Right forelimb (tissue), 1 donor: ENCODE measurements at places on chromosomes 1 and 21.

- no peak for DNase-seq
These were observed 70.8 kb downstream of the DDAH1 start for GRCh38 chr1:85394130-85394529.

DNA sequence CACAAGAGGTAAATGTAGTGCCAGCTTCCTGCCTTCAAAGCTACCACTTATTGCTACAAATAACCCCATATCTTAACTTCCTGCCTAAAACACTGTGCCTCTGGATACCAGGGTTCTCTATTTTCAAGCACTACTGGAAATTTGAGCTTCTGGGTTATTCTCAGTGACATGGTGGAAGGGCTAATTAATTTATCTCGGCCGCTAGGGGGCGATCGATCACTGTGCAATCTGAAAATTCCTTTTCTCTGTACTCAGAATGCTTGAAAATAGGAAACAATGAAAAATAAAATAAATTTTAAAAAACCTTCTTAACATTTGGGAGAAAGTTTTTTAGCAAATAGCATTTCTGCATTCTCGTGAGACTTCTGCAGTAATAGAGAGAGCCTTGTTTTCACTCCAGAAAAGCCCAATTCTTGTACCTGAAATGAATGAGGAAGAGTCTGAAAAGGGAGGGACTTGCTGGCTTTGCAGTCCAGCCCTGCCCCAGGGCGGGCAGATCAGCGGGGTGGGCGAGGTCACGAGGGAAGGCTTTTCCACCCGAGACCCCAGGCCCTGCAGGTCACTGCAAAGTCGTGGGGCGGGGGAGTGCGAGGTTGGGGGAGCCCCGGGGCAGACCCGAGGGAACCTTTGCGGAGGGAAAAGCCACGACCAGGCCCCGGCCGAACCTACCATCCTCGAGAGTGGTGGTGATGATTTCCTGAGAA lies 276.7 kb downstream of the PCP4 start:
- DNase-seq, result peak; percentile 81

DNA sequence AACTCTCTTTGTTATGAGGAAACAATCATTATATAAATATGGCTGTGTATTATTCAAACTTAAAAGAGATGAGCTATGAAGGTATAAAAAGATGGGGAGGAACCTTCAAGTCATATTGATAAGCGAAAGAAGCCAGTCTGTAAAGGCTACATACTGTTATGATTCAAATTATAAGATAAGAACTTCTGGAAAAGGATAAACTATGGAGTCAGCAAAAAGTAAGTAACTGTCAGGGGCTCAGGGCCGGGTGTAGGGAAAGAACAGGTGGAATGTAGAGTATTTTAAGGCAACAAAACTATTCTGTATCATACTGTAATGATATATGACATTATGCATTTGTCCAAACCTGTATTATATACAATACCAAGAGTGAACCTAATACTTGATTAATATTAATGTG lies 573.1 kb upstream of the ZRANB2 start:
- no peak for DNase-seq

- DNase-seq, result peak; percentile 57
These were observed 88.6 kb downstream of the NUF2 start for GRCh38 chr1:163410073-163410999.

DNA sequence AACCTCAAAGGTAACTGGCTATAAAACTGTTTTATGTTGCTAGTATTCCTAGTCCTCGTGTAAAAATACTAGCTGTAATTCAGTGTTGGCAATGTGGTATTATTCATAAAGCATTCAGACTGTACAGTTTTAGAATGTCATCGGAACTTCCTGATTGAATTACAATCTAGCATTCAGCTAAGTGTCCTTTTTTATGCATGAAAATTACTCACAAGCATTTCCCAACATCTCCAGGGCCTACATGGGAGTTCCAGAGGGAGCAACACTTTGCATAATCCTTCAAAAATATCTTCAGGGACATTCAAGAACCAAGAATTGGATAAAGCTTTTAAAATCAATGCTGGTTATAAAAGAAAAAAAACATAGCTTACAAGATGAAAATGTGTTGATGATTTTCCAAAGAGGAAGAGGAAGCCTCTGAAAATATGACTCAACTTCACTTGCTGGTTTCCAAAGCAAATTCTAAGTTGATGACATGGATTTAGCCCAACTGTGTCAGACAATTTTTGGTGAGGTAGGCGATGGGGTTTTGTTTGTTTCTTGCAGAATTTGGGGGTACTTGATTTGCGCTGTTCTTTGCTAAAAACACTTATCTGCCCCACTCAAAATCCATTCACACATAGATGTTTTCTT lies 137.8 kb downstream of the SLC44A5 start:
- no peak for DNase-seq

DNA sequence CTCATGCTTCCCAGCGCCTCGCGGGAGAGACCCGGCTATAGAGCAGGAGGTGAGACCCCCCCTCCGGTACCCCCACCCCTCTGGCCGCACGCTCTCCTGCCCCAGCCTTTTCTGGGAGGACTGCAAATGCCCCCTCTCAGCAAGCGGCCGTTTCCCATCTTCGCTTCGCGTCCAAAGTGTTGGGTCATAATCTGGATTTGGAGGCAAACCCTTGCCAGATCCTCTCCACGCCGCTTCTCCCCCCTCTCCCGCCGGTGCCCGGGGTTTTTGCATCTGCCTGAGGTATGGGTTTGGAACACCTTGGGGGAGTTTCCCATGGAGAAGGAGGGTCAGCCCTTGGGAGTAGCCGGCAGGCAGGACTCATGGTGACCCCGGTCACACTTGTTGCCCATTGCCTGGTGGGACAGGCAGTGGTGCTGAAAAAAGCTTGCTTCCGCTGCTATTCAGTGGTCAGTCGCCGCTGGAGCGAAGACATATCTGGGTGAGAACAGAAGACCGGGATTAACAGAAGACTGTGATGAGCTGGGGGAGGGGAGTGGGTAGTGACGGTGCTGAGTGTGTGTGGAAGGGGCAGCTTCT lies 935 bp downstream of the KCNK2 start:
- peak; percentile 60 for DNase-seq
